CD4-positive, alpha-beta T cell treated with Interleukin-6 for 4 hours (primary cell): ENCODE measurements at places on chromosomes 3 and 15.

GRCh38 chr15:68208636-68209240 is 3.6 kb upstream of the CALML4 start:
- peak; percentile 25 for DNase-seq

DNA sequence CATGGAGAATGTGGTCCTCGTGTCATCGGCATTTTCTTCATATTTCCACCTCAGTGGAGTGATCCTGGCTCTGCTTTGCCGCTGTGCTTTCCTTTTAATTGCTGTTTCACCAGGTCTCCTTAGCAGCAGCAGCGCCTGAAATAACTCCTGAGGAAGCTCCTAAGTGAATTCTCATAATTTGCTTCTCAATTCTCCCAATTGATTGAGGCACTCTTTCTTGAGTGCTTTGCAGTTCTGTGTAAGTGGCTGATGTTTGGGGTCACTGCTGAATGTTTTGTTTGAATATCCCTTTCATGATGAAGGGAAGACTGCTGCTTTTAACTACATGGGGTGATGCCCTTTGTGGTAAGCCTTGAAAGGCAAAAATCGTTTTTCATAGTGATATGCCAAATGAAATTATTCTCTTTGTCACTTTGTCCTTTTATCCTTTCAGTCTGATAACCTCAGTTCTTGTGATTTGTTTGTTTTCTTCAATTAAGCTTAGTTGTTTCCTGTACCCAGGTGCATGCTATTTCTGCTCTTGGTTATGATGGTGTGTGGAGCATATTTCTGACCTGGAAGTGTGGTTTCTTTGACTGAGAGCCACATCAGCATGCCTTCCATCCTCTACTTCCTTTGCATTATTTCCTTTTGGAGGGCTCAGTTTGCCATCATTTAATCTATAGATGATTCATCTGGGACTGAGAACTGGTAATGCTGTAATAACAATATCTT is 36.7 kb downstream of the HMG20A start:
- DNase-seq = no peak

DNA sequence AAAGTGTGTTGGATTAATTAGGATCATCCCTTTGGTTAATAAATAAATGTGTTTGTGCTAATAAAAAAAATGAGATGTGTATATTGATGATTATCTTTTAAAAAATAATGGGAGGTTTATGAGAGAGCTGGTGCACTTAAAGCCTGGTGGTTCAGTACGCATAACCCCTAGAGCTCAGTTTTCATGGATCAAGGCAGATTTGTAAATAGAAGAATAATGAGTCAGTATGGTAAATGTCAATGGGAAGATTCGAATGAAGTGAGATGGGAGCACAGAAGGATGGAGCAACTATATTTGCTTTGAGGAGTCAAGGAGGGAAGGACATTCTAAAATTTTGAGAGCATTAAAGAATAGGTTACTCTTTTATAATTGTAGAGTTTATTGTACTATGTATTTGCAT is 35.4 kb downstream of the AKAP13 start:
- DNase-seq = no peak

DNA sequence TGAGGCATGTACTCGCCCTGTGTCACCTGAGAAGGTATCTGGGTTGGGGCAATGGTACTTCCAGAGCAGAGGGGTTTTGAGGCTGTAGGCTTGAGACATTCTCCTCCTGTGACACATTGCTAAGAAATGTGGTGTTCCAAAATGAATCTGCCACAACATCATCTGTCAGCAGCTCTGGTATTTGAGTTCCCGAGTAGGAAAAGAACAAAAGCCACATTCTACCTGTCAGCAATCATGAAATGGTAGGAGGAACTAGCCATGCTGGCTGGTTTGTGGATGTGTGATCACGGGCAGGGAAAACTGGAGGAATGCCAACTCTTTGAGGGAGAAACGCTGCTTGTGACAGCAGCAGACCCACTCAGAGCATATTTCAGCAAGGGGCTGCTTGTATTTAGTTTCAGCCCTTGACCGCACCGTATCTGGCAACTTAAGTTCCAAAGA is 579.4 kb upstream of the TBL1XR1 start:
- no peak for DNase-seq

GRCh38 chr15:36271048-36271447 is 308.4 kb upstream of the CDIN1 start:
- DNase-seq = no peak

GRCh38 chr3:117409701-117410459 is 700.3 kb downstream of the TUSC7 start:
- DNase-seq = no peak

GRCh38 chr3:52468336-52468735 is 12.9 kb downstream of the NISCH start:
- DNase-seq = no peak

- no peak for DNase-seq
These were observed 8.6 kb downstream of the TM6SF1 start for GRCh38 chr15:83115831-83116565.

- peak; percentile 54 for DNase-seq
These were observed 61.5 kb downstream of the CGGBP1 start for GRCh38 chr3:87997298-87997697.

DNA sequence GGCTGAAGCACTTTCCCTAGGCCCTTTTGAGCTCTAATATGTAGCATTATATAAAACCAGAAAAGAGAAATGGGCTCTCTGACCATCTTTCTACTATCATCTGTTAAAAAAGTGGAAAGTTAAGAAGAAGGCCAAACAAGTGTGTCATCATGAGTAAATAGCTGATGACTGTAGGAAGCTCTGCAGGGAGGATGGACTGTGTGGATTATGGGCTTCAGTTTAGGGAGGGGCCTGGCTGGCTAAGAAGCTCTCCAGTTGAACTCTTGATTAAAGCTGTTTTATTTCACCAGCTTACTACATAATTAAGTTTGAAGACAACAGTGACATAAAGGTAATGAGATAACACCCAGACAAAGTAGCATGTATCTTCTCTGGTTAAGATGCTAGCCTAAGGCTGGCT is 30.6 kb downstream of the INTS14 start:
- no peak for DNase-seq

DNA sequence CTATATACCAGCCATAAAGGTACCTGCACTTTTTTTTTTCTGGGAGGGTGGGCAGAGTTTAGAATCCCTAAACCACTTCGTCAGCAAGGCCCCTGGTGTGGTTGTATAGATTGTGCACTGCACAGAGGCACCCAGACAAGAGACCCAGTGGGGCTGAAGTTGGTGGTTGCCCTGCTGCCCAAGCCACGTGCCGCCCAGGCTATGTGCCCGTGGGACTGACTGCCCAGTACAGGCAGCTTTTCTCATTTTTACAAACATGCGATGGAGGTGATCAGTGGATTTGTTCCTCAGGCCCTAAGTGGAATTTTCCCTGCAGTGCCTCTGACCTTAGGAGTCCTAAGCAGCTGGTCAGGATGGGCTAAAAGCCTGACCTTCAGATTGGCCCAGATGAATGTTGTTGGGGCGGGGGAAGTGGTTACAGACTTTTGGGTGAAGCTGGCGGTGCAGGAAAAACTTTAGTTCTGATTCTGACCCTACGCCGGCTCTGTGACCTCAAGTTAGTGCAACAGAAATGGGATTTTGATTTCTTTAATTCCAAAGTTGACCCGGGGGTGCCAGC is 34.9 kb upstream of the LIMD1 start:
- DNase-seq = no peak

- DNase-seq = no peak
These were observed 80.6 kb downstream of the RBPMS2 start for GRCh38 chr15:64694816-64695215.

- DNase-seq = no peak
These were observed 236.5 kb downstream of the RSL24D1 start for GRCh38 chr15:54960266-54960665.

- peak; percentile 4 for DNase-seq
These were observed 1.3 kb downstream of the SLC28A2 start for GRCh38 chr15:45253330-45253729.

DNA sequence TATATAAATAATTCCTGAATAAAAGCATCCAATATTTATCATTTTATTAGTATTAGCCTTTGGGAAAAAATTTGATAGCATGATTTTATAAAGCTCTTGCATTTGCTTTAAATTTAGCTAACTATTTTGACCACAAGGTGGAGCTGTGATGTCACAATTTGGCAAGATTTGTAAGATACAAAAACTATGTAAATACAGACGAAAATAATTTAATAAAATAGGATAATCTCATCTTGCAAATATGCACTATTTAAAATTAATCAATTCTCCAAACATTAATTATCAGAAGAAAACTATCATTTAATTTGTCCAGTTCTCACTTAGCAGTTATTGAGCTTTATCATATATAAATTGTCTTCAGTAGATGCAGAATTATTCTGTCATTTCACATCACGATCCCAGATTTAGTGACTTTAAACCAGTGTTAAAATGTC is 95.4 kb downstream of the PLOD2 start:
- no peak for DNase-seq

GRCh38 chr3:161914703-161915417 is 418.3 kb downstream of the OTOL1 start:
- DNase-seq = no peak

DNA sequence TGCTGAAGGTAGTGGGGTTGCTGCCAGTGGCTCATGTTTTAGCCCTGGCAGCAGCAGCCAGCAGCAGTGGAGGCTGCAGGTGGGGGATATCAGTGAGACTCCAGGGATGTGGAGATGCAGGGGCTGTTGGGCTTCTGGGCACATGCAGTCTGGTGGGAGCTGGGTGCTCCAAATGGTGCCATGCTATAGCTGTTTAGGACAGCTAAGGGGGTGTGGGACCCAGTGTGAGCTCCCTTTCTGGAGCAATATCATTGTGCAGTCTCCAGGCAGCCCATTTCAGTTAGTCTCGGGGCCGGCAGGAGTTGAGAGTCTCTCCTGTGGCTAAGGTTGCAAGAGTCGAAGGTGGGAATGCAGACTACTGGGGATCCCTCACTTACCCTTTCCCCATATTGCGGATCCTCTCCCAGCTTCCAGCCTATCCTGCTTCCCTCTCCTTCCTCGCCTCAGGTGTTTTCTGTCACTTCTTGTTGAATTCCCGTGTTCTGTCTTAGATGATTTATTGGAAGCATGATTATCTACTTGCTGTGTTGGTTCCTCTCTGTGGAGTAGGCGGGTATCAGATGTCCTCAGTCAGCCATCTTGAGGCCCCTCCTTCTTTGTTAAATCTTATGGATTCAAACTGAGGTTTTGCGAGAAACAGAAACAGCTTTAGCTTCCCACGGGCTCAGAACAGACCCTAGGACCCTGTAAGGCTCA is 112.0 kb downstream of the FAM43A start:
- DNase-seq = no peak

DNA sequence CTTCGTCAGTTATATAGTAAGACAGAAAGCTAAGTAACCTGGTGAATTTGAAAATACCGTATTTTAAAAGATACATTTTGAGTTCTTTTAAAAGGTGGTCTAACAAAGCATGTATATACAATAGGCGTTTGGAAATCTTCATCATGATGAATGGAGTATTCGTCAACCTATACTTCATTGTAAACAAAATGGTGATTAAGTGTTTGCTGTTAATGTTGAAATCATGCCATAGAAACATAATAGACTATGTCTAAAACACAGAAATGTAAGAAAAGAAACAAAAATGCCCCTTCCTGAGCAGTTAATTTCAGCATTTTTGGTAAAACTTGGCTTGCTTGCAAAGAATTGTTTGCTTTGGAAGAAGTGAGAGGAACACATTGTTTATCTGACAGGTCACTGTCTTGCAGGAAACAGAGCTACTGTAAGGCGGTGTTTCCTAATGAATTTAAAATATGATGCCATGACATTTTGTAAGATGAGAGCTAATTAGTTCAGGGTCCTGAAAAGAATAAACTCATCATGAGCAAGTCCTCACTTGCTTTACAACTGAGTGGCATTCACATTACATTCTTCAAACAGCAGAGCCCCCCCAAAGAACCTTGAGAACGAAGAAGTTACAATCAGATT is 126.7 kb downstream of the SERPINI1 start:
- no peak for DNase-seq

DNA sequence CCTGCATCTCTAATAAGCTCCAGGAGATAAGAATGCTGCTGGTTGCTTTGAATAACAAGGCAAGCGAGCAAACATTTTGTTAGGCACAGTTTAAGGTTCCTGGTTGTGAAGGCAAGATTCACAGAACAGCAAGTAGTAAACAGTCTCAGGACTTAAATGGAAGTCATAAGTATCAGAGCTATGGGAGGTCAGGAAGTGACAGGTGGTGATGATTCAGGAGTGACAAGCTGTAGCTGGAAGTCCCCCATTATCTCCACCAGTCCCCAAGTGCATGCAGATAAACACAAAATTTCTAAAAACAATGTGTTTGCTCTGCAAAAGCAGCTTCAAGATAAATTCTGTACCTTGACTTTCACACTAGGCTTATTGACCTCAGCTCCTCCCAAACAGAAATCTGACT is 3.3 kb downstream of the FETUB start:
- DNase-seq = no peak

DNA sequence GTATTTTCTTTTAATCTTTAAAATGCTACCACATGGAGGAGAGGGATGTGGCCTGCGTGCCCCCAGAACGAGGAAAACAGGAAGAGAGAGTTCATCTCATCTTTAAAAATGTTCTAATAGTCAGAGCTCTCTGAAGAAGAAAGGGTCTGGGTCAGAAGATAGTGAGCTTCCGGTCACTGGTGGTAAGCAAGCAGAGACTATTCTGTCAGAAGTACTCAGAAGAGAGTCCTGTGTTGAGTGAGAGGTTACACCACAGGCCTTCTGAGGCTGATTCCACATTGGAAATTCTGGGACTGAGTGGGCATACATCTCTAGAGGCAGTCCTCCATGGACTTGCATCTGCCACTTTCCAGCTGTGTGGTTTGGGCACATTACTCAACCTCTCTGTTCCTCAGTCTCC is 82.2 kb upstream of the SLC6A1 start:
- no peak for DNase-seq

GRCh38 chr15:93086791-93087190 is 2.2 kb downstream of the RGMA start:
- DNase-seq = no peak

- DNase-seq = no peak
These were observed 30.1 kb upstream of the DUSP7 start for GRCh38 chr3:52086461-52086860.

GRCh38 chr3:53704363-53704725 is 141.9 kb downstream of the CHDH start:
- DNase-seq = no peak

DNA sequence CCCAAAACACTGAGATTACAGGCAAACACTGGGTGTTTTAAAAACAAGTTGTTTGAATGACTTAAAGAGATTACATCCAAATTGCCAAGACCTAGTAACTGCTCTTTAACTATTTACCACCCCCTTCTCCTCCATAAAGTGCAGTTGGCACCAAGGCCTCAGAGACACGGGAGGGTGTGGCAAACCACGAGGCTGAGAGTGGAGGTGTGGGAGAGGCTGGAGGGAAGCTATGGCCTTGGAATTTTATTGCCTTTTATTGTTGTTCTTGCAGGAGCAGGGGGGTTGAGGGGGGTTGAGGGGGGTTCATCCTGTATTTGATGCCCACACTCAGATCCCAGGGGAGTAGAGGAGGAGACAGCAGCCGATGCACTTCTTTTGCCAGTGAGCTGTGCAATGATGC is 75.9 kb upstream of the CTDSPL start:
- no peak for DNase-seq

DNA sequence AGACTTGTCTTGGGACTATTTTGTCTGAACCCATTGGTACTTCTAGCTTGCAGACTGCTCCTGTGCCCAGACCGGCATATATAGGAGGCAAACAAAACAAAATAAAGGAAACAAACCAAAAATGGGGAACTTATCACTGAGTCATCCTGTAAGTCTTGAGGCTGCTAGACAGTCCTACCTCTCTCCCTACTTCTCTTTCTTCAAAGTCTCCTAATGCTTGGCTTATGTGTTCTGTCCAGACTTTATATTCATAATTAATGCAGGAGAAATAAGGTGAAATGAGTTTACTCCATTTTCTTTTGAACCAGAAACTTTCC is 266.2 kb downstream of the ZNF385D start:
- DNase-seq = no peak

GRCh38 chr15:26621816-26622215 is 151.1 kb downstream of the GABRB3 start:
- no peak for DNase-seq
